Hindlimb muscle (tissue), 1 donor: ENCODE measurements at places on chromosomes 3 and 15.
A peak's percentile ranks its signal among the peaks of the same experiment; 100 is the strongest.

DNA sequence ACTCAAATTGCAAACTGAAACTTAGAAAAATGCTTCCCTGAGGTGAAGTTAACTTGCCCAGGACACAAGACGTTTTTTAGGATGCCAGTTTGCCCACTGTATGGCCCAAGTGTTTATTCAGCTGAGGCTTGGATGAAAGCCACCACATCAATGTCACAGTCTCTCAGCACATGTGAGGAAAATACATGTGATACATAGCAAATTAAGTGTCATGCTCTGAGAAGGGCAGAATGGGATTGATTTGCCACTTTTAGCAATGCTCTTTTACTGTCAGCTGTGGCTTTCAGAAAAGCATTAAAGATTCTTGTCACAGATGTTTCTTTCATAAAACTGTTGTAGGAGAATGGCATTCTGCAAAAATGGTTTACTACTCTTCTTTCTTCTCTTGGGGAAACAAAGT, 165.5 kb downstream of the ZIC1 start:
- DNase-seq: peak; percentile 10

DNA sequence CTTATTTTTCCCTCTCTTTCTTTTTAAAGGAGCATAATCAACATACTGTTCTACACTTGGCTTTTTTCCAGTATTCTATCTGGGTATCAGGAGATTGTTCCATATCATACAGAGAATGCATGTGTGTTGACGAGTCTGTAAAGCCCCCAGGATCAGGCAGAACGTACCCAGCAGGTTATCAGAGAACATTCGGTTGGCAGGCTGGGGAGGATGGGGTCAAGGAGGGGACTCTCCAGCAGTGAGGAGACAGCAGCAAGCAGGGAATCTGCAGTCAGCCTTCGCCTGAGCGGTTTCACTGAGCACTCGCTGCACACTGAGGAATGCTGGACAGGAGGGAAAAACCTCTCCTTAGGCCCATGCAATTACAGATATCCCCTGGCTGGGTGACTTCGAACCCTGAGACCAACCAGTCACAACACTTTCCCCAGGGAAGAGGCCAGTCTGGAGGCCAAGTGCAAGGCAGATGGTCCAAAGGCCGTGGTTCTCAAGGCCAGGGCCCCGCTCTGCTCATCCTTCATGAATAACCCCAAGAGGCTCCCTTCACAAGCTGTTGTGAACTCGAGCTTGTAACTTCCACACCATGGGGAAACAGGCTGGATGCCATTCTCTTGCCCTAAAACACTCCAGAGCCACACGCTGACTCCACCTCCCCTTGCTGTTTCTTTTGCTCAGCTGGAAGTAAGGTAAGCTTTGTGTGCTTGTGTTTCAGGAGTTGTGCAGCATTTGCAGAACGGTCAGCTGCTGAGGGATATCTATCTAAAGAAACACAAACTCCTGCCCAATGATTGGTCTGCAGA, 60.1 kb downstream of the PXYLP1 start:
- no peak for DNase-seq

- no peak for DNase-seq
These were observed 75.3 kb upstream of the BOC start for GRCh38 chr3:113136071-113136470.

DNA sequence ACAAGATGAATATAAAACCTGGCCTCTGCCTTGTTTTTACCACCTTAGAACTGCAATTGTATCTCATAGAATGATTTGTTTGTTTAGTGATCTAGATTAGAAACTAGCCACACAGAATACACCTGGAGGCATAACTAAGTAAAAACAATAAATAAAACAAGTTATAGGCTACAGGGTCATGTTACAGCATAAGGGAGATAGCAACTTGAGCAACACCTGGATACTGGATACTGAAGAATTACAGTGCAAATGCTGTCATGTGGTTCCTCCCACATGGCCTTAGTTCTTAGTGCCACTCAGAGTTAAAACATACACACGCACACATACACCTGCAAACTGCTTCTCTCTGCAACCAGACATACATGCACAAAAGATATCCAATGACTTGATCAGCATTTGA, 563.4 kb upstream of the DPPA4 start:
- no peak for DNase-seq

DNA sequence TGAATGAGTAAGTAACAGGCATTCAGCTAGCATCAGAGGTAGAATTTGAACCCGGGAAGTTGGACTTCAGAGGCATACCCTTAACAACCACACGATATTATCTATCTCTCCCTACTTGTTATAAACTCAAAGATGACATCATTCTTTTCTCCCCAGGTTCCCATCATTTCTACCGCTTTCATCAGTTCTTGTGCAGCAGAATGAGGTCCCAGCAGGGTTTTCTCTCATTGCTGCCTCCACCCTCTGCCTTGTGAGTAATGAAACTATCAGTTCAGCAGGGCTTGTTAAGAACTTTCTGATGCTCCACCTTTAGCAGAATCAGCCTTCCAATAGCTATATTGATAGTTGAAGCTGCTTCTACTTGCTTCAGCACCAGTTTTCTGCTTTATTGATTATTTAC, 487.5 kb upstream of the KCNMB2 start:
- DNase-seq: no peak

GRCh38 chr3:187795207-187795960, 50.1 kb upstream of the BCL6 start:
- no peak for DNase-seq

- no peak for DNase-seq
These were observed at the start of gene PRSS50 for GRCh38 chr3:46717447-46718231. PRSS50 (minus strand) TSS chr3:46717869; CDS start chr3:46717824, 45 bp downstream.

DNA sequence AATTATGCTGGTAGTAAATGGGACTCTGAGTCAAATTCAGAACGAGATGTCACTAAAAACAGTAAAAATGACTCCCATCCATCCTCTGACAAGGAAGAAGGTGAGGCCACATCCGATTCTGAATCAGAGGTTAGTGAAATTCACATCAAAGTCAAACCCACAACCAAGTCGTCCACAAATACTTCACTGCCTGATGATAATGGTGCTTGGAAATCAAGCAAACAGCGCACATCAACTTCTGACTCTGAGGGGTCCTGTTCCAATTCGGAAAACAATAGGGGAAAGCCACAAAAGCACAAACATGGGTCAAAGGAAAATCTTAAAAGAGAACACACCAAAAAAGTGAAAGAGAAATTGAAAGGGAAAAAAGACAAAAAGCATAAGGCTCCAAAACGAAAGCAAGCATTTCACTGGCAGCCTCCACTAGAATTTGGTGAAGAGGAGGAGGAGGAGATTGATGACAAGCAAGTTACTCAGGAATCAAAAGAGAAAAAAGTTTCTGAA, 15.1 kb upstream of the ZBTB47 start:
- no peak for DNase-seq

DNA sequence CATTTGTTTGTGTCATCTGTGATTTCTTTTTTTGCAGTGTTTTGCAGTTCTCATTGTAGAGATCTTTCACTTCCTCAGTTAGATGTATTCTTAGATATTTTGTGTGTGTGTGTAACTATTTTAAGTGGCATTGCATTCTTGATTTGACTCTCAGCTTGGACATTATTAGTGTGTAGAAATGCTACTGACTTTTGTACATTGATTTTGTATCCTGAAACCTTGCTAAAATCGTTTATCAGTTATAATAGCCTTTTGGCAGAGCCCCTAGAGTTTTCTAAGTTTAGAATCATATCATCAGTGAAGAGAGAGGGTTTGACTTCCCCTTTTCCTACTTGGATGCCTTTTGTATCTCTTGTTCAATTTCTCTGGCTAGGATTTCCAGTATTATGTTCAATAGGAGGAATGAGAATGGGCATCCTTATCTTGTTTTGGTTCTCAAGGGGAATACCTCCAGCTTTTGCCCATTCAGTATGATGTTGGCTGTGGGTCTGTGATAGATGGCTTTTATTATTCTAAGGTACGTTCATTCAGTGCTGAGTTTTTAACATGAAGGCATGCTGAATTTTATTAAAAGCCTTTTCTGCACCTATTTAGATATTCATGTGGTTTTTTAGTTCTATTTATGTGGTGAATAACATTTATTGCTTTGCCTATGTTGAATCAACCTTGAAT, 211.7 kb downstream of the MBNL1 start:
- DNase-seq: no peak

DNA sequence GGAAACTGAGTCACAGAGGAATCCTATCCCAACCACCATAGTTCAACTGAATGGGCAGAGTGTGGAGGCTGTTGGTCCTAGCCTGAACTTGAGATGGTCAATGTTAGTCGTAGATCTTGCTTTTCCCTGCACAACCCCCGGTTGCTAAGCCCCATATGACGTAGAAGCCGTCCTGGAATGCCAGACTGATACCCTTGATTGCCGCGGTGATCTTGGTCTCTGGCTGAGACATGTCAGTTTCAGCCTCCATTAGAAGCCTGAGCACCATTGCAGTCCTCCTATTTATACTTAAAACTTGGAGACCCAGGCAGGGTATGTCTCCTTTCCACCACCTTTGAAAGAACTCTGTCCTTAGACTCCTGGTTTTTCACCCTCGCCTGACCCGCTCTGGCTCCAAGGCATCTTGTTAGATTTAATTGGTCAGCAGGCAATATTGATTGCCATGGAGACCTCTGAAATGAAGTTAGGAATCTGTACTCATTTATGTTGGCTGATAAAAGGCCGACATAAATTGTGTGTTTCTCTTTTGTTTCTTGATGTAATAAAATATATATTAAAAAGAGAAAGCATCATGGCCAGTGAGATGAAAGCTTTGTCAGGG, 53.4 kb downstream of the RPLP1 start:
- DNase-seq: no peak

DNA sequence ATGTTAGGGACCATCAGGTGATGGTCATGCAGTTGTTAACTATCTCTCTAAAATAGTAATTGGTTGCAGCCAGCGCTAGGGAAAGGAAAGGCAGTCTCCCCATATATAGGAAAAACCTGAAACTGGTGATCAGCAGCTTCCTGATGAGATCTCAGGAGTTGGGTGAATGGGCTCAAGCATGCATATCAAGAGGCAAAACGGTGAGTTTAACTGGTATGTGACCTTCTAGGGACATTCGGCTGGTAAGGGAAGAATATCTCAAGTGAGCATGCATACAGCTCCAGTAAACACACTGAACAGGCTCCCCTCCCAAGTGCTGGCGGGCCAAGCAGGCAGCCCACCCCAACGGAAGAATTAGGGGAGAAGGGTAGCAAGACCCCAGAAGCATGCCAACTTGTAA, 49.3 kb upstream of the ROBO2 start:
- no peak for DNase-seq

- DNase-seq: no peak
These were observed 68.1 kb downstream of the IMPG2 start for GRCh38 chr3:101252307-101252706.

GRCh38 chr3:27590437-27591298, 106.5 kb upstream of the SLC4A7 start:
- DNase-seq: no peak

DNA sequence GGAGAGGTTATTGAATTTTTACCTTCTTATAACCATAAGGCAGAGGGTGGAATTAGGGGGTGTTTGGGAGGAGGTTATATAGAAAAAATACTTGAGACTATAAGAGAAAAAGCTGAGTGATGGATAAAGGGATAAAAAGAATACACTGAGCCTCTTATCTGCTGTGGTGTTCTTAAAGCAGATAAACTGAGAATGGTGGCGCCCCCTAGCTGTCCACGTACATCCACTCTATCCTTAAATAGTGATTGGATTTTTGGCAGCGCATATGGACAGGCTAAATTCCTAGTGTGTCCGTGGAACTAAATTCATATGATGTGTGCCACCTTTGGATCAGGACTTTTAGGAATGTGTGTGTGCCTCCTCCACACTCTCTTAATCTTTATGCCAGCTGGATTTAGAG, 121.1 kb downstream of the OXSM start:
- DNase-seq: no peak

- no peak for DNase-seq
These were observed 28.6 kb upstream of the ZSCAN2 start for GRCh38 chr15:84572231-84572630.

GRCh38 chr3:153414982-153415381, 253.0 kb downstream of the RAP2B start:
- DNase-seq: no peak

DNA sequence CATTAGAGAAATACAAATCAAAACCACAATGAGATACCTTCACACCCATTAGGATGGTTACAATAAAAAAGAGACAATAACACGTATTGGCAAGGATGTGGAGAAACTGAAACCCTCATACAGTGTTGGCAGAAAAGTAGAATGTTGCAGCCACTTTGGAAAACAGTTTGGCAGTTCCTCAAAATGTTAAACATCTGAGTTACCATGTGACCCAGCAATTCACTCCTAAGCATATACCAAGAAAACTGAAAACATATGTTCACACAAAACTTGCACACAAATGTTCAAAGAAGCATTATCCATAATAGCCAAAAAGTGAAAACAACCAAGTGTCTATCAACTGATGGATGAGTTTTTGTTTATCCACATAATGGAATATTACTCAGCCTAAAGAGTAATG, 166.9 kb upstream of the FAM3D start:
- no peak for DNase-seq

- DNase-seq: no peak
These were observed 27.0 kb downstream of the KIF7 start for GRCh38 chr15:89628301-89628700.

DNA sequence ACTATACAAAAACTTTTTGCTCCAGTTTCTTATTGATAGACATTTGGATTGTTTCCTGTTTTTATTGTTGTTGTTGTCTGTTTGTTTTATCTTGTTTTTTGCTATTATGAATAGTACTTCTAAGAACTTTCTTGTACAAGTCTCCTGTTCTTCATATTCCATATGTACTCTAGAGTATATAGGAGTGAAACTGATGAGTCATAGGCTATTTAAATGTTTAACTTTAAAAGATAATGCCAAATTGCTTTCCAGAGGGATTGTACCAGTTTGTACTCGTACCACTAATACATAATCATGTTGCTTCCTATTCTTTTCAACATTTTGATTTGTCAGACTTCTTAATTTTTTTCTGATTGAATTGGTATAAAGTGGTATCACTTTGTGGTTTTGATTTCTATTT, 19.6 kb downstream of the LRRC49 start:
- DNase-seq: no peak

- no peak for DNase-seq
These were observed 670.6 kb upstream of the ZNF385D start for GRCh38 chr3:22421589-22421988.

GRCh38 chr3:37144806-37145205, 29.6 kb downstream of the LRRFIP2 start:
- peak; percentile 4 for DNase-seq
